CD4-positive, alpha-beta T cell treated with Interleukin-1 beta for 1 hour (primary cell): ENCODE measurements at places on chromosomes 13 and 19.

- DNase-seq = peak; percentile 22
Observed at GRCh38 chr19:6423499-6424194, 964 bp downstream of the KHSRP start.

DNA sequence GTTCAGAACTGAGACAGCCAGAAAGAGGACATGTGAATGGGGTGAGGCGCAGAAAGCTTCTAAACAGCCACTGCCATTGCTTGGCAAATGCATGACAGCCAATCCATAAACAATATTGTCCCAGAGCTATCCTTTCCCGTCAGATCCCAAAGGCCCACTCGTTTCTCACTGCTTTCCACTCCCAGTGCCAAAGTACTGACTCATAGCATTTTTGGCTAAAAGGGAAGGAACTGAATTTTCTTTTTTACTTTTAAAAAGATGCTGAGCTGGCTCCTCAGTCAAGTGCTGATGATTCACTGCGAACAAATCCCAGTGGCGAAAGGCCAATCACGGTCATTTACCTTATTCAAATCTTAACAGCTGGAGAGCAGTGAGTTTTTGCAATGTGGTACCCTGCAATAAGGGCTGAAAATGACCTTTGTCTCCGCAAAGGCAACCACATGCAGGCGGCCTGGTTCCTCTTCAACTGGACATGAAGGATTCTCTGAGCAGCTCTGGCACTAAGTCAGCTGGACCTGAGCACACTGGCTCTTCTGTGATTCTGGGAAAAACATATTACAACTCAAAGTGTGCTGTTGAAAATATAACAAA lies 151.7 kb downstream of the DCLK1 start:
- no peak for DNase-seq

- no peak for DNase-seq
Observed at GRCh38 chr13:41997396-41997795, 36.5 kb upstream of the VWA8 start.

DNA sequence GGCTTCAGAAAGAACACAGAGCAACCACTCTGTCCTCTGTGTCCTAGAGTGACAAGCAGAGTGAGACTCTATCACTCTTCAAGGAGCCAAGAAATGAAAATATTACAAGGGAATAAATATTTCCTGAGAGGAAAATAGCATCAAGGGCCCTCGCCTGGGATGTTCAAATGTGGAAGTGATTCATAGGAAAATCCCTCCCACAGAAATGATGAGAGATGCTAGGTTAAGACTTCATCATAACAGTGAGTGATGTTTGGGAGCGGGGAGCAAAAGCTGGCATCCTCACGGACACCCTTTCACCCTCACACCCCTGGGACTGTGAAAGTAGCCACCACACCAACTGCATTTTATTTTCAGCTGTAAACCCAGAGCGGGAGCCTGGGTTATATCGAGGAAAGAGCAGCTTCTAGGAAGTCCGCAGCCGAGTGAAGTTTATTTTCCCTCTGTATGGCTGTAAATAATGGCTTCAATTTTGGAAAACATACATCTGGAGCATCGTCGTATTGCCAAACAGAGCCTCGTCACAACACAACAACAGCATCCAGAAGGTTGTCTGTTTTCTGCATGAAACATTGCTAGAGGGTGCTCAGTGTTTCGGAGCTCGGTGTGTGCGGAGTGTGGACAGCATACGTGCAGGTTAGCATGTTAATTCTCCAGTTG lies 54.8 kb downstream of the DLEU7 start:
- no peak for DNase-seq

GRCh38 chr13:50284540-50284939 lies 269.3 kb downstream of the KCNRG start:
- DNase-seq = no peak

GRCh38 chr13:50126993-50127725 lies 111.9 kb downstream of the KCNRG start:
- DNase-seq = peak; percentile 62

DNA sequence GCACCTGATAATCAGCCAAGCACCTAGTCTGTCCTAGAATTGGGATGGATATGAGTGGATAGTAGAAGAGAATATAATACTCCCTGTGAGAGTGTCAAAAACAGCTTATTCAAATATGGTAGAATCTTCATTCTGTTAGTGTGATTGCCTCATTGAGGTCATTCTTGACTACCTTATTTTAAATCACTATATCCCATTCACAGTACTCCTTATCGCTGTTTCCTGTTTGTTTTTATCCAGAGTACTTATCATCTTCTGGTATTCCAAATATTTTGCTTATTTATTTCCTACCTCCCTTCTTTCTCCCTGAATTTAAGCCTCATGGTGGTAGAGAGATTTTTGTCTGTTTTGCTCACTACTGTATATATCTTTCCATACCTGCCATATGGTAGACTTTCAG lies 9.9 kb downstream of the NDFIP2 start:
- no peak for DNase-seq

DNA sequence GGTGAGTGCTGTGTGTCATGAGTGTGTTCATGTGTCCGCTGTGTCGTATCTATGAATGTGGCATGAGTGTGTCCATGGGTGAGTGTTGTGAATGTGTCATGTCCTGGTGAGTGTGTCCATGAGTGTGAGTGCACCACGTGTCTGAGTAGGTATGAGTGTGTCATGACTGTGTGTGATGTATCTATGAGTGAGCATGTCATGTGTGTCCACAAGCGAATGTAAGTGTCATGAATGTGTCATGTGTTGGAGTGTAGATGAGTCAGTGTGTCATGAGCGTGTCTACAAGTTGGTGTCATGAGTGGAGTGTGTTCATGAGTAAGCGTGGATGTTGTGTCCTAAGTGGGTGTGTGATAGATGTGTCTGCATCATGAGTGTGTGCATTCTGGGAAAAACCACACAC lies 129.4 kb downstream of the TUBA3C start:
- no peak for DNase-seq

DNA sequence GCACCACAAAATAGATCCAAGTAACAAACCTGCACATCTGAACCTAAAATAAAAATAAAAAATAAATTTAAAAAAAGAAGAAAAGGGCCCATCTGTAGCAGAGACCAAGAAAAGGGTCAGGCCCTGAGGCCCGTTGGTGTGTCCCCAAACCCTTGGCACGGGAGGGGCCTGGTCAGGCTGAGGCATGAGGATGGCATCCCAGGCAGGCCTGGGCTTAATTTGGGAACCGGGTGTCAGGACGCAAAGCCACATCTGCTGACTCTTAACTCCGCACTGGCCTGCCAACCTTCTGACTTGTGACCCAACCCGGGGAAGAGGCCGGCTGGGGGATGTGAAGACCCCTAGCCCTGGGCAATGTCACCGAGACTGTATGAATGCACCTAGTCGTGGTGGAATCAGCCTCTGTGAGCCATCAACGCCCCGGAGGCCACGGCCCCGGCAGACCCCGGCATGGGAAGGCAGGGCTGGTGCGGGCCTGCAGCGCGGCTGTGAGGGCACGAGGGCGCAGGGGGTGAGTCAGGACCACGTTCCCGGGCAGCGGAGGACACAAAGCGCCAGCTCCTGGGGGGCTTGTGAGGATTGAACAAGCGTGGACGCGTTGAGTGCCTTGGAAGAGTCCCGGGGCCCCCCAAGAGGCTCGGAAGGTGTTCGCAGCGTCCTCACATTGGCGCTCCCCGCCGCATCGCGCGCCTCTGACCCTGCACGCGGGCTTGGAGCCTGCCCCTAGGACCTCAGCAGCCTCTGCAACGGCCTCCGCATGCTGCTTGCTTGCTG lies 38.2 kb downstream of the ATP12A start:
- no peak for DNase-seq

DNA sequence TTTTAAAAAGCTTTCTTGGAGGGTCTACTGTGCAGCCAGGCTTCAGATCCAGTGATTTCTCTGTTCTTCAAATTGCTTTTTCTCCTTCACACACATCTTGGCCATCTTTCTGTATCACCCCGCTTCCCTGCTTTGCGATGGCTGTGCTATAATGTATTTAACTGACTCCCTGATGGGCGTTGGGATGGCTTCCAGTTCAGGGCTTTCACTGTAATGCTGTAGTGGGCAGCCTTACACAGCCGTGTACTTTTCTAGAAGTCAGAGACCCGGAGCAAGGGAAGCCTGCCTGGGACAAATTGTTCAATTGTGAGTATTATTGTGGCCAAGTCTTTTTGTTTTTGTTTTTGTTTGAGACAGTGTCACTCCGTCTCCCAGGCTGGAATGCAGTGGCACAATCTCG lies 19.4 kb upstream of the PAK4 start:
- DNase-seq = no peak

DNA sequence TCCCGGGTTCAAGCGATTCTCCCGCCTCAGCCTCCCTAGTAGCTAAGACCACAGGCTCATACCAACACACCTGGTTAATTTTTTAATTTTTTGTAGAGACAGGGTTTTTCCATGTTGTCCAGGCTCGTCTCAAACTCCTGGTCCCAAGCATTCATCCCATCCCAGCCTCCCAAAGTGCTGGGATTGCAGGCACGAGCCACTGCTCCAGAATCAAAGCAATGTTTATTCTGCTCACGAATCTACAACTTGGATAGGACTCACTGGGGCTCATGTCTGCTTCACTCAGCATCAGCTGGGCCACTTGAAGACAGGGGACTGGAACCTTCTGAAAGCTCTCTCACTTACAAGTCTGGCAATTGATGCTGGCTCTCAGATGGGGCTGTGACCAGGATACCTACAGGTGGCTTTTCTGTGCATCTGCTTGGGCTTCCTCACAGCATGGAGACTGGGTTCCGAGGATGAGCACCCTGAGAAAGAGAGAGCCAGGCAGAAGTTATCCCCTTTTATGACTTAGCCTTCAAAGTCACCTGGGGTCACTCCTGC lies 8.2 kb upstream of the ZNF792 start:
- no peak for DNase-seq

GRCh38 chr13:113777311-113778260 lies 18.6 kb downstream of the TMEM255B start:
- DNase-seq = no peak

DNA sequence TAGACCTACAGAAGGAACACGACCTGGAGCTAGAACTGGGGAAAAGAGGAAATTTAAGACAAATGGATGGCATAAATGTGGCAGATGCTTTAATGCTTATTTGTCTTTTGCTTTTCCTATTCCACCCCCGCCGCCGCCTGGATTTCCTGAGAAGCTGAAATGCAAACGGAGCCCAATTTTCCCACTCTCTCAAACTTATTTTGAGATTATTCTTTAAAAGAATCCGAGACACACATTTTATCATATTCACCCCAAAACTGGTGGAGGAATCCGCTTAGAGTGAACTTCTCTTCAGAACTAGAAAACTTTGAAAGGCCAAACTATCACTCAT lies 5.8 kb downstream of the POU4F1 start:
- no peak for DNase-seq

DNA sequence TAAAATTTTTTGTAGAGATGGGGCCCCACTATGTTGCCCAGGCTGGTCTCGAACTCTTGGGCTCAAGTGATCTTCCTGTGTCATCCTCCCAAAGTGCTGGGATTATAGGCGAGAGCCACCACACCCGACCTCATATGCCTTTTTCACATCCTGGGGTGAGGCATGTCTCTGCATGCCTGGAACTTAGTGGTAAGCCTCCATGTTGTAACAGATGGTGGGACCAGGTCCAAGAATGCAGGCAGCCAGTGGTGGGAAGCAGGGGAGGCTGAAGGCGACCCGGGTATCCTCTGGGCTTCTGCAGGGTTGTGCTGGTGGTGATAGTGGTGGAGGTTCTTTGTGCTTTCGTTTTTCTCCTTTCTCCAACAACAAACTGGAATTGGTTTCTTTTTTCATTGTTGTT lies 30.1 kb upstream of the CCDC124 start:
- DNase-seq = no peak

DNA sequence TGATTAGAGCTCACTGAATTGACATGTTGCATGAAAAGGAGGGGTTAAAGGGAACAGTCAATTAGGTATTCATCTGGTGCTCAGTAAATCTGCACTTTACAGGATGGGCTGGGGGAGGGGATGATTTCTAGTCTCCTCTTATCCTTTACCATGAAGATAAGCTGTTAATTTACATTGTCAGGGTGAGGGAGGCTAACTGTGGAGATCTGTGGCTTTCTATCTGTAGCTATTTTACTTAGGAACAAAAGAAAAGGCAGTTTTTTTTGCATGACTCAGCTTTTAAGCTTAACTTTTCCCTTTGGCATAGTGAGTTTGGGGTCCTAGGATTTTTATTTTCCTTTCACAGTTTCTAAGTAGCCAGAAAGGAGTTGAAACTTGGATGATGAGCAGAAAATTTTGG lies 253.3 kb downstream of the LMO7 start:
- DNase-seq = no peak

DNA sequence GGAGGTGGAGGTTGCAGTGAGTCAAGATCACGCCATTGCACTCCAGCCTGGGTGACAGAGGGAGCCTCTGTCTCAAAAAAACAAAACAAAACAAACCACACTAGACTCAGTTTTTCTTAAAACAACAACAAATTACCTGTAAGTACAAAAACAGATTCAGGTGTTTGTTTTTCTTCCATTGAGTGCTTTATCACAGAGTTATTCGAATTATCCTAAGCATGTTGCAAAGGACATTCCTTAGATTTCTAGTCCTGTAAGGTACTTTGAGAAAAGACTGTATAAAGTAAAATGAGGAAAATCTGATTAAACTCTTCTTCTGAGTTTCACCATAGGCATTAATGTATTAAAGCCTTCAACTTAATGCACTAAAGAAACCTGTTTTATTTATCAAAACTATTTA lies 2.2 kb upstream of the EEF1AKMT1 start:
- no peak for DNase-seq

DNA sequence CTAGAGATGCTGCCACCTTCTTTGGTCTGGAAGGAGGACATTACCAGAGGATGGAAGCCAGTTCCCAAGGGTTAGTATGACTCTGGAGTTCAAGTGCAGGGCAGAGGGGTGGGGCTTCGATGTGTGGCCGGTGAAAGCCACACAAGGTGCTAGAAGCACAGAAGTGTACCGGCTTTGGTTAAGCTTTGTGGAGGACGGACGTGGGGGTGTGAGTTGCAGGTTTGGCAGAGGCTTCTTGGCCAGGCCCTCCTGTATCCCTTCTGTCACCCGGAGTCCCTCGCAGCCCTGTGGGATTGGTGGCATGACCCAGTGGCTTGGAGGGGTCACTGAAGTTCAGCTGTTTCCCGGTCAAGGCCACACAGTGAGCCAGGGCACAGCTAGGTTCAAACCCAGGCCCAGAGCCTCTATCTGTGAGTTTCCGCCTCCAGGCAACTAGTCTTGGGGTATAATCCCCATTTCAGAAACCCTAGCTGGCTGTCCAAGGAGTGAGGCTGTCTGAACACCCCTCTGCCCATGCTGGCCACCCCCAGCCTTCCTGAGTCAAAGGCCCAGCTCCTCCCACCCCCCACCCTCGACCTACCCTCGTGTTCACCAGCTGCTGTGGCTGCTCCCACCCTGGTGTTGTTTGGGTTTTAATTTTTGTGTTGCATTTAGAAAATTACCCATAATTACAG lies 4.6 kb upstream of the SSBP4 start:
- no peak for DNase-seq

- DNase-seq = no peak
Observed at GRCh38 chr13:66171920-66172319, 1058.2 kb downstream of the PCDH9 start.

- no peak for DNase-seq
Observed at GRCh38 chr13:50529154-50529882, 314.2 kb downstream of the DLEU7 start.

- no peak for DNase-seq
Observed at GRCh38 chr13:76293346-76293745, 592.9 kb downstream of the KCTD12 start.
